AG09319 (cell line): ENCODE measurements at places on chromosomes 16 and 17.

GRCh38 chr17:76023900-76024237 lies 3.2 kb downstream of the EVPL start:
- no peak for DNase-seq

- no peak for DNase-seq
Measured at GRCh38 chr16:3661311-3661710, 6.8 kb downstream of the DNASE1 start.

DNA sequence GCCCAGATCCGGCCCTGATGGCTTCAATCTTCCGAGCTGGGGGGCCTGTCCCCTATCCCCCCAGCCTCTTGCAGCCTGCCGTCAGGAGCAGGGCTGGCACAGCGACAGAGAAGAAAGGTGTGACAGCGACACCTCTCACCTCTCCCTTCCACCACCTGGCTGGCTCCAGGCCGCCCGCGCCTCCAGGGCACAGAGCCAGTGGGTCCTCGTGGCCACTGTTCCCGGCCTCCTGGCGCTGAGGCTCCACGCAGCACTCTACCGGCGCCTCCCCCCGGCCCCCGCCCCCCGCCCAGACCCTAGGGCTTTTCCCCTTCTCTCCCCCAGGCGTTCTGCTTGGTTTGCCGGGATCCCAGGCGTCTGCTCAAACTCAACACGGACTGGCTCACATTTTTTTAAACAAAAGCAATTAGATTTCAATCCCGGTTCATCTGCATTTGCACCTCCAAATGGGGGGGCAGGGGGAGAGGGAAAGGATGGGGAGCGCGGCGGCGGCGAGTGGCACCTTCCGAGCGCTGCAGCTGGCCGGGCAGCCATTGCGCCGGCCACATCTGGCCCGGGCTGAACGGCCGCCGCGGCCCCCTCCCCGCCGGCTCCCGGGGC lies 12.8 kb upstream of the CBX8 start:
- no peak for DNase-seq

- no peak for DNase-seq
Measured at GRCh38 chr17:610276-610675, 104.4 kb downstream of the VPS53 start.

- no peak for DNase-seq
Measured at GRCh38 chr16:74748616-74749026, 26.0 kb downstream of the FA2H start.

GRCh38 chr16:81571592-81572385 lies 127.2 kb downstream of the CMIP start:
- DNase-seq = no peak

- DNase-seq = no peak
Measured at GRCh38 chr17:75147878-75148546, 6.3 kb downstream of the JPT1 start.

DNA sequence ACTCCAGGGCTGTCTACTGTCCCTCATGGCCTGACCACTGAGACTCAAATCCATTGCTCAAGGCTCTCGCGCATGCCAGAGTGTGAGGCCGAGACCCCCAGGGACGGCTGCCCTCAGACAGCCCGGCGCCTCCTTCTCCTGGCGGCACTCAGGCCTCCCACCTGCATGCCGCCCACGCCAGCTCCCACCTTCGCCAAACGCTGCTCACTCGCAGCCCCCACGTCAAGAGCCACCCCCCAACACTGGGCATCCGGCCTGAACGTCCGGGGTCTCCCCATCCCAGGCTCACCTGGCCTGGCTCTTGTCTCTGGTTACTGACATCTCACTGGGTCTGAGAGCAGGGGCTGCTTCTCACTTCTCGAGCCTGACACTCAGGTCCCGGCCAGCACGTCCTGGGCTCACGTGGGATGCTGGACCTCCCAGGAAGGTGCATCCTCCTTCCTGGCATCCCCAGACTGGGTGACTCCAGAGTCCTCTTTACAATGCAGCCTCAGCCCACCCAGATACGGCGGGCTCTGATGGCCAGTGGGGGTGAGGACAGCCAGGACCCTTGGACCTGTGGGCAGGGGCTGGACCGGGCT lies 12.2 kb upstream of the CACNA1H start:
- no peak for DNase-seq

- DNase-seq = no peak
Measured at GRCh38 chr17:14525551-14526455, 224.9 kb downstream of the HS3ST3B1 start.

DNA sequence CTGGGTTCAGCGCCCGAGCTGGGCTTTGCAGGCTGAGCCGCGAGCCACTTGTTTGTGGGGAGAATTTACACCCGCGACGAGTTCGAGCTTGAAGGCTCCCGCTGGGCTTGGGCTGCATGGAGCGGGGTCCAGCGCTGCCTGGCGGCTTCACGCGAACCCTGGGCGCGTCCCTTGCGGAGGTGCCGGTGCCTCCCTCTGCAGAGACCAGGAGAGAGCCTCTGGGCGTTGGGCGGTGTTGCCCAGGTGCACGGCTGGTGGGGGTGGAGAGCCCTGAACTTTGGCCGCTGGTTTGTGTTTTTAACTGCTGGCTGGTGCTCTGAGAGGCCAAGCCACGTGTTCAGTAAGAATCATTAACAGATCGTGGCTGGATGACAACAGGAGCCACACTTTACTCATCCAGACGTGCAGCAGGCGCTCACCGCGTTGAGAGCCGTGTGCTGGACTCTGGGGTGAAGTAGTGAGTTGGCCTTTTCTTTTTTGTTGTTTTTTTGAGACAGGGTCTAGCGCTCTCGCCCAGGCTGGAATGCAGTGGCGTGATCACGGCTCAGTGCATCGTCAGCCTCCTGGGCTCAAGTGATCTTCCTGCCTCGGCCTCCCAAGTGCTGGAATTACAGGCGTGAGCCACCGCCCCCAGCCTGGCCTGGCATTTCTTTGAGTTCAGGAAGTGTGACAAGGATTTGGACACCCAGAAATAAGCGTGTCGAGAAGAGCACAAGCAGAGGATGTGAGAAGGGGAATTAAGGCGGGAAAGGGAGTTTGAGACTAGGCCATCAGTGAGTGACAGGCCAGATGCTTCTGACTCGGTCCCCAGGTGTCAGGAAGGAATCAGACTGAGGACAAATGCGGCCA lies 827 bp downstream of the CDK10 start:
- DNase-seq = no peak

GRCh38 chr17:40726919-40727318 lies 23.4 kb upstream of the KRT24 start:
- DNase-seq = no peak

DNA sequence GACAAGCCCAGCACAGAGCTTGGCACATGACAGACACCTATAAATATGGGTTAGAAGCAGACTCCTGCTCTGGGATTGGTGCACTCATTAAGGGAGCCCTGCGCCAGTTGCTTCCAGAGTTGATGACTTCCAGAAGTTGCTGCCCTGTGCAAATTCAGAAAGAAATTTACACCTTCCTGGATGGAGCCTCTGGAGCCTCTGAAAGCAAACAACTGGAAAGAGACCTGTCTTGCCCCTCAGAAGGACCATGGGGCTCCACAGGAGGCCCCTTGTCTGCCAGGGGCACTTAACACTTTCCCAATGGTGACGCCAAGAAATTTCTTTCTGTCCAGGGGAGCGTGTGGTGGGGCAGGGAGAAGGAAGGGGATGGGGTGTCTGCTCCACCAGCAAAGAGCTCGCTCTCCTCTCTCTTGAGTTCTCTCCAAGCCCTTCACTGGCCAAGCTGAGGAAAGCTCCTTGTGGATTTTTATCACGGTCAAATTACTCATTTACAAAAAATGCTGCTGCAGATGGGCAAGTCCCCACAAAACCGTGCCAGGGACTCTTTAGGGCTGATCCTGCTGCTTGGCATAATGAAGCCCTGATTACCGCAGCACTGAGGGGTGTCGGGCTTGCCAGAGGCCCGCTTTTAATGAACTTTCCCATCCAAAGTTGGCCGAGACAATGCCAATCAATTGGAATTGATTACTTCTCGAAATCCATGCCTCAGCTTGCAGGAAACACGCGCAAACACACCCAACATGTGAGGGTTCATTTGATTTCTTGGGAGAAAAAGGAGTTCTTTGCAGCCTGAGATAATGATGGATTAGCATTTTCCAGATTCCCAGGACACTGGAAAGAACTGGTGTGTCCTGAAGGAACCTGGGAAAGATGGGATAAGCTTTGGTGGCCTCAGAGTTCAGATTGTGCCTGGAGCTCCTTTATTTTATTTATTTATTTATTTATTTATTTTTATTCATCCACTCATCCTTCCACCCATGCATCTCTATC lies 583.6 kb upstream of the CDH5 start:
- DNase-seq = peak; percentile 68

- DNase-seq = no peak
Measured at GRCh38 chr16:74771656-74772315, 2.8 kb downstream of the FA2H start.

DNA sequence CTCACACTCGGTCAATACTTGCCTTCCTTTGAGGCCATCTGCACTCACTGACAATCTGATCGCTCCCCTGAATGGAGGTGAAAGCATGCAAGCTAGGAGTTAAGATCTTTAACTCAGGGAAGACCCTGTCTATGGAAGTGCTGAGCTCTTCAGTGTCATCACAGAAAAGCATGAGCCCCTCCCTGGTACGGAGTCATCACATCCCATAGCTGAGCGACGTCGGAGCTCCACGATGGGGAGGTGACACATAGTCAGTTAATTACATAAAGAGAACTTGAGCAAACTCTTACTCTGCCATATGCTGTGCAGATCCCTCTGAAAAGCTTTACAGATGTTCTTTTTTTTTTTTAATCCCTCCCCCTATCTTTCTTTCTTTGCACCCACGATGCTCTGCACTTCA lies 463.2 kb downstream of the WWOX start:
- no peak for DNase-seq

DNA sequence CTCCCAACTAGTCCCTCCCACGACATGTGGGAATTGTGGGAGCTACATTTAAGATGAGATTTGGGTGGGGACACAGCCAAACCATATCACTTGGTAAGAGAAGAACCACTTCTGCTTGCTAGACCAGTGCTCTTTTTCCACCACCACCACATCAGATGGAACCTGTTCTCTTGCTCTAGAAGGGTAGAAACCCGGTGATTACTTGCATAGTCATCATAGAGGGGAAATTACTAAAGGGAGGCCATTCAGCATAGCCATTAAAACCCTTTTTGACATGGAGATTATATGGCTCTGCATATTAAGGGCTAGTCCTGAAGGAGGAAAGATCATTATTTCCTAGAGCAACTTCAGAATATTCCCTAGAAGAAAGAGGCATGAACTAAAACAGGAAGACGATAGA lies 1188.0 kb downstream of the CDH11 start:
- no peak for DNase-seq

DNA sequence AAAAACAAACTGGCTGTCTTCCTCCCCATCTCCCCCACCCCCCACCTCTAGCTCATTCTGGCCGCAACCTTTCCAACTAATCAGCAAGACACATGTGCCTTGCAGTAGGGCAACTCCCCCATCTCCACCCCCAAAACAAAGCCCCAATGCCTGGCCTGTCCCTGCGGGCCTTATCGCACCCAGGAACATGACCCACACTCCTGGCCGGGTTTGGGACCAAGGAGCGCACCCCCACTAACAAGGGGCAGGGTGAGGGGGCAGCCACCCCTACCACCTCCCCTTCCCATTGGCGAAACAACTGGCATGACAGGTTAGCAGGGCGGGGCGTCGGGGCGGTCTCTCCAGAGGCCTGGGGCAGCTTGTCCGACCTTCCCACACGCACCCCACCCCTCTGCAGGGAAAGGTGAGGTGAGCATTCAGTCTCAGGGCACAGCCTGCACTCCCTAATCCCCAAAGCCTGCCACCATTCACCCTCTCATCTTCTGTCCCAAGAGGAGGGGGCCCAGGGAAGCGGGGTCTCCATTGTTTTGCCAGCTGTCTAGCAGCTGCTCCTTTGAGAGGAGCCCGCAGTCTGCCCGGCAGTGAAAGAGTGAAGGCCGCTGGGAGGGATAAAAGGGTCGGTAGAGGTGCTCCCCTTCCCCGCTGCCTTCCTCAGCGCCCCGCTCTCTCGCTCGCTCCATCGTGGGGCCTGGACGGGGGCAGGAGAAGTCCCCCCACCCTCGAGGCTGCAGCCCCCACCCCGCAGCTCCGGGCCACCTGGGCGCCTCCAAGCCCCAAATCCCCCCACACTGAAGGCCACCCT lies 765 bp downstream of the MYO18A start:
- no peak for DNase-seq

DNA sequence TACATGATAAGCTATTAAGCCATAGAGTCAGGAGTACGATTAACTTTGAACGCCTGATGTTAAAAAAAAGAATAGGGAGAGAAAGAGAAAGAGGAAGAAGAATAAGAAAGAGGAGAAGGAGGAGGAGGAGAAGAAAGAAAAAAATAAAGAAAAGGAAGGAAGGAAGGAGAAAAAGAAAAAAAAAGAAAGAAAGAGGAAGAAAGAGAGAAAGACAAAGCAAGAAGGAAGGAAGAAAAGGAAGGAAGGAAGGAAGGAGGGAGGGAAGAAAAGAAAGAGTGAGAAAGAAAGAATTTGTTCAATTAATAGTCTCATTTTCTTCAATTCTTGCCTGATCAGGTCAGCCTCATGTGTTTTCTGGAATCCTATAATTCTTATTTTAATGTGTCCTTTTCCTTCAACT lies 33.7 kb downstream of the HS3ST2 start:
- DNase-seq = no peak

- DNase-seq = no peak
Measured at GRCh38 chr16:31451681-31452351, 7.5 kb upstream of the ARMC5 start.

DNA sequence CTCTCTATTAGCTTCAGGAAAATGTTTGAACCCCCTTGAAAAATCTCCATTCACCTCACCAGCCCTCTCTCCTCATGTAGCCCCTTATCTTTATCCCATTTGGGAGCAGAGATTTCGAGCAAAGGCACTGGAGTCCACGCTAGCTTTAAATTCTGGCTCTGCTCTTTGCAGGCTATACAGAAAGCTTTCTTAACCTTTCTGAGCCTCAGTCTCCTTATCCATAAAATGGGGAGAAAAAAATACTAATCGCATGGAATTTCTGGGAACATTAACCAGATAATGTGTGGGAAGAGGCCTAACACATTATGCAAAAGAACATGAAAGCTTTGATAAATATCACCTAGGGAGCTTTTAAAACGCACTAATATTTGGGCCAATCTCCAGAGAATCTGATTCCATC lies 476.3 kb upstream of the CDH5 start:
- DNase-seq = no peak

DNA sequence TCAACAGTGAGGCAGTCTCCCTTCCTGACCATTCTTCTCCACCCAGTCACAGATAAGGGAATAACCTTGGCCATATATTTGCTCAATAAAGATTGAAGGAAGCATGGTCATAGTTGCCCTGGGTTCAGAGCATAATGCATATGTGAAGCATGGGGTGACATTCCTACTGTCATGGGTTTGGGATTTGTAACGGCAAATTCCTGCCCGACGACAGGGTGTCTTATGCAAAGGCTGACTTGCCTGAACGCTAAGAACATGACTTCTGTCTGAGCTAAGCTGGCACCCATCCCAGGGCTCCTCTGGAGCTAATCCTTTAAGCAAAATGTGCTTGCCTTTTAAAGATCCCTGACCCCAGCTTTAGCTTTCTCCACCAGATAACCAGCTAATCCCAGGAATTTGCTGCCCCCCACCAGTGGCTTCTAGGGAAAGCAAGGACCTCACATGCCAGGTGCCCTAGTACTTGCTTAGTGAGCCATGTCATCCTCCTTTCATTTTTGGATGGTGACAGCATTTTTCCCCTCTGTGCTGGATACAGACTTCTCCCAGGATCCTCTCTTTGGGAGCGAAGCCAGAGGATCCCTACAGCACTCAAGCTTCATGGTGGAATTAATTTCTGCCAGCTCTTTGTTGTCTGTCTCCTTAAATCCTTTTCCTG lies 11.7 kb downstream of the SLC7A6OS start:
- DNase-seq = peak; percentile 46

GRCh38 chr17:62627904-62628633 lies 599 bp downstream of the MRC2 start:
- peak; percentile 69 for DNase-seq
